ENCODE measurements at places on chromosomes 3 and 15.

- no peak for DNase-seq
Observed at GRCh38 chr3:16486201-16486600, 27.3 kb downstream of the RFTN1 start.

- DNase-seq, result no peak
Observed at GRCh38 chr3:17047162-17047561, 162.4 kb downstream of the PLCL2 start.

- DNase-seq, result no peak
Observed at GRCh38 chr15:50055750-50056157, 63.3 kb downstream of the ATP8B4 start.

GRCh38 chr3:77620009-77620408 is 580.1 kb downstream of the ROBO2 start:
- no peak for DNase-seq

- no peak for DNase-seq
Observed at GRCh38 chr15:77837649-77838025, 204.9 kb upstream of the LINGO1 start.

DNA sequence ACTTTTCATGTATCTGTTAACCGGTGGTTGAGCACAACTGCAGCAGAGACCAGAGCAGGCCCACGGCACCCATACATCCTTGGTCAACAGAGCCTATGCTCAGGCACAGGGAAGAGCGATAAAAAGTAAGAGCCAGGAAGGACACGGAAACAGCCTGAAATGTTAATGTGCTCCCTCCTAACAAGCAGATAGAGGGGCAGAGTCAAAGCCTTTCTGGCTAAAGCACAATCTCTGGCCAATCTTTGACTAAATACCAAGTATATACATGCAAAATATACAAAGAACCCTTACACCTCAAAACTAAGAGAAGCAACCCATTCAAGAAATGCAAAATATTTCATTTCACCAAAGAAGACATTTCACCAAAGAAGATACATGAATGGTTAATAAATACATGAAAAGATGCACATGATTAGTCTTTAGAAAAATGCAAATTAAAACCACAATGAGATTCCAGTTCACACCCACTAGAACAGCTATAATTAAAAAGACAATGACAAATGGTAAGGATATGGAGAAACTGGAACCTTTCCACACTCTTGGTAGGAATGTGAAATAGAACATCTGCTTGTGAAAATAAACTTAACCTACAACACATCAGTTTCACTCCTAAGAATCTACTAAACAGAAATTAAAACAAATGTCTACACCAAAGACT is 88.0 kb downstream of the OSBPL10 start:
- no peak for DNase-seq

DNA sequence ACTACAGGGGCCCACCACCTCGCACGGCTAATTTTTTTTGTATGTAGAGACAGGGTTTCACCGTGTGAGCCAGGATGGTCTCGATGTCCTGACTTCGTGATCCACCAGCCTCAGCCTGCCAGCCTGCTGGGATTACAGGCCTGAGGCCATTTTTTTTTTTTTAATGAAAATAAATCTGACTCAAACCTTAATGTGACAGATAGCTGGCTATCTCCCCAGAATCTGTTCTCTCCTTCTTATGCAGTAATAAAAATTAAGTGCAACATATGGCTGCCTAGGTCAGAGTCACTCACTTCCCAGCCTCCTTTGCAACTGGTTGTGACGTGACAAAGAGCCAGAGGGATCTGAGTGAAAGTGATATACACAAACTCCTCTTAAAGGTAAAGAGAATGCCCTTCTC is 53.0 kb downstream of the ZNF148 start:
- peak; percentile 94 for DNase-seq

DNA sequence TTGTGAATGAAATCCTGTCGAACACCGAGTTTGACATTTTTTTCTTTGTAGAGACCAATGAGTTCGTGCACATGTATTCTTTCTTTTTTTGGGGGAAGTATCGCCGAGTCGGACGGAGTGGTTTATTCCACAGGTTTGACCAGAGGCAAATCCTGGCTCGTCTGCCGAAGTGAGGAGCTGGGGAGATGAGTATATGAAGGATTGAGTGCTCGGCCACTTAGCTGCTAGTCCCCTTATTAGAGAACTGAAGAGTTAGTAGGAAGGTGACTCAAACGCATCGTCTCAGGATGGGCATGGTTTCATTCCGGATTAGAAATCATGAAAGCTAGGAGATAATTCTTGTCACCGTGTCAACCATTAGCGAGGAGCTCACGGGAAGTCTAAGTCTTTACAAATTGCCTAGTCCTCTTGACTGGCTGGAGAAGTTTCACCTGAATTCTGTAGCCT is 154.7 kb upstream of the GOLIM4 start:
- no peak for DNase-seq

DNA sequence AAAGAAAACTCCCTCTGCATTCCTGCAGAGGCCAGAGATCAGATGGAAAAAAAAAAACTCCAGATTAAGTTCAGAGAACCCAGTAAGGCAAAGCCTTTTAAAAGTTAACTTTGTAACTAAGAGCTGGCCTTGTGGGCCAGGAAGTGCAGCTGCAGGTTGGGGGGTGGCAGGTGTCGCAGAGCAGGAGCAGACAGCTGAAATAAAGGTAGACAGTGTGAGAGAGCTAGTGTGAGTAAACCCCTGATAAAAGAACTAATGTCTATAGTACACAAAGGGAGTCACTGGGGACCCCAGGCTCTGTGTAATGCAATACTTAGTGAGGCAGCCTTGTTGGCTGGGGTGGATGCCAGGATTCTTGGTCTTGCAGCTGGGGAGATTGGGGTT is 42.1 kb downstream of the PPCDC start:
- no peak for DNase-seq

All from NCI-H524 treated with DMSO at 0.1 percent for 48 hours (cell line).